ENCODE measurements at places on chromosomes 4 and X. TPM values are rescaled to one million over a fixed set of nuclear protein-coding genes. Genes with fewer than 3 reads are reported as not detected.

GRCh38 chr4:183807420-183808096 is 97.5 kb upstream of the STOX2 start:
- no peak for DNase-seq
- no peak overlapping the region for H3K4me3 ChIP-seq
- H3K4me1 ChIP-seq: peaks cover 14% of the 10 kb centered on the region
- no peaks in the 10 kb centered on the region for H3K27me3 ChIP-seq

DNA sequence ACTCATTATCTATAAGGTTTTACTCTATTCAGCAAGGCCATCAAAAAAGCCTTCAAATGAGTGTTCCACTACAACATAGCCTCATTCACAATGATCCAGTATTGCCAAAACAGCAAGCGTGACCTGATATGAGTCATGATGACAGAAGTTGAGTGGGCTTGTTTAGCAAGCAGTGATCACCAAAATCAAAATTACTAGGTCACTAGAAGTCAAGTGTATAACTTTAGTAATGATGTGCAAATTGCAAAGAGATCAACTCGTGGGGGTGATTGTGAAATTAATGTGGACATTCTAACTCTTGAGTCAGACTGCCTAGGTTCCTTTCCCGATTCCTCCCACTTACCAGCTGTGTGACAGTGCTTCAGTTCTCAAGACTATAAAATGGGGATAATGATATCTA is 124.5 kb downstream of the CHM start:
- no peak overlapping the region for H3K27ac ChIP-seq
- peaks cover 27% of the 10 kb centered on the region for H3K36me3 ChIP-seq
- no peaks in the 10 kb centered on the region for H3K27me3 ChIP-seq
- no peak for DNase-seq

Gene GRIPAP1
- total RNA-seq: 69.7 TPM

GRCh38 chr4:141660880-141661279 is 24.5 kb downstream of the IL15 start:
- H3K36me3 ChIP-seq: no peaks in the 10 kb centered on the region
- no peak overlapping the region for H3K27ac ChIP-seq
- no peaks in the 10 kb centered on the region for H3K27me3 ChIP-seq
- DNase-seq: no peak

Gene SUPT20HL2
- total RNA-seq: not detected

- no peak for DNase-seq
- no peaks in the 10 kb centered on the region for H3K36me3 ChIP-seq
- no peaks in the 10 kb centered on the region for H3K27me3 ChIP-seq
- no peak overlapping the region for H3K4me3 ChIP-seq
- no peak overlapping the region for H3K27ac ChIP-seq
Observed at GRCh38 chr4:124499261-124499660, 213.3 kb downstream of the ANKRD50 start.
